ENCODE measurements at places on chromosomes 3 and 15.
A peak's percentile ranks its signal among the peaks of the same experiment; 100 is the strongest.

DNA sequence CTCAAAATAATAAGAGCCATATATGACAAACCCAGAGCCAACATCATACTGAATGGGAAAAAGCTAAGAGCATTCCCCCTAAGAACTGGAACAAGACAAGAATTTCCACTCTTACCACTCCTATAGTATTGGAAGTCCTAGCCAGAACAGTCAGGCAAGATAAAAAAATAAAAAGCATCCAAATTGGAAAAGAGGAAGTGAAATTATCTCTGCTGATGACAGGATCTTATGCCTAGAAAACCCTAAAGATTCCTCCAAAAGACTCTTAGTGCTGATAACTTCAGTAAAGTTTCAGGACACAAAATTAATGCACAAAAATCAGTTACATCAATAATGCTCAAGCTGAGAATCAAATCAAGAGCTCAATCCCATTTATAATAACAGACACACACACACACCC, 45.9 kb upstream of the SLC2A2 start:
- no peak for DNase-seq

- no peak for DNase-seq
Measured at GRCh38 chr3:128727996-128728395, 2.0 kb downstream of the RAB7A start.

DNA sequence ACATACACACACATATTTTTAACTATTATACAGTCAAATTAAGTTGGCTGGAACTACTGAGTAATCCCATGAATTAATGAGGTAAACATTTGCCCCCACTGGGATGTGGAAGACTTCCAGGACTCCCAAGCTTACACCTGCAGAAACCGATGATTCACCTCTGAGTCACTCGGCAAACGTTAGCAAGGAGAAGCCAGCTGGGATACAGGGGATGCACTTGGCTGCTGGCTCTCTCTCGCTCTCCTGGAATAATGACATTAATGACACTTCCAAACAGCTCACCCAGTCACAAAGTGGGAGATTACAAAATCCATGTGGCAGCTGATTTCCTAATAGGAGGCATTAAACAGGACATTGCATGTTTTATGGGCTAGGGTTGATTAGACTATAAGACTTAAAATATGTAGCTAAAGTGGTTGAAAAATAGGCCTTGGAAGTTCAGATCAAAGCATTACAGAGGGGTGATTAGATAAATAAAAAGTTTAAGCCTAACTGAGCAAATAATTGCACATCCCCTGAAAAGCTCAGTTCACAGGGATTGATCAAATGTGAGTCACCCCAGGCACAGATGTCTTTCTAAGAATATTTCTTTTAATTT, 500.9 kb downstream of the SOX2 start:
- no peak for DNase-seq

DNA sequence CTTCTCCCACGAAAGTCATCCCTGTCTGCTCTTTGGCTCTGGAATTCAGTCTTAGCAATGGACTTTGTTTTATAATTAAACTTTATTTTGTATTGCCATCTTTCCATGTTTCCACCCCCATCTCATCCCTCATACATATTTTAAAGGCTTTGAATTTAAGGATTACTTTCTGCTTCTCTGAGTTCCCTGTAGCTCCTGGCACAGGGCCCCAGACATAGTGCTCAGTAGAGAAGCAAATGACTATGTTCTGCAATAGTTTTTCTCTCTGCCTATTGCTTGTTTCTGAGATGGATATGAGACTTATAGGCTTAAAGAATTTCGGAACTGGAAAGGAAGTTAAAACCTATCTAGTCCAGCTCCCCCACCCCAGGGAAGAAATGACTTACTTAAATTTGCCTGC, 197.0 kb downstream of the LPP start:
- no peak for DNase-seq

DNA sequence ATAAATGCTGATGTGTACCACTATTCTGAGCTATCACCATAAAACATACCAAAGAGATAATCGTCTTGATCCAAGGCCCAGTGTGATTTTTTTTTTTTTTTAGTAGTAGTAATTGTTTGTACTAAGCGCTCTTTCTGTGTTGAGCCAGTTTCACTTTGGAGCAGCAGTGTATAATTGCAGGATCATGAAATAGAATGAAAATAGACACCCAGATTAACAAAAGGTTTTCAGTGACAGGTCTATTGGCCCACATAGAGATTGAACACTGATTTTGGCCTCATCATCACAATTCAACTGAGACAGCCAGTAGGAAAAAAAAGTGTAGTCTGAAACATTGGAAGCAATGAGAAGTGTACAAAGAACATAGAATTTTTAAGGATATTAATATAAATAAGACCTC, 749.8 kb downstream of the NAALADL2 start:
- no peak for DNase-seq

GRCh38 chr3:51371943-51372557, 13.0 kb upstream of the MANF start:
- peak; percentile 54 for DNase-seq

- DNase-seq = no peak
Measured at GRCh38 chr3:4801892-4802291, 177.3 kb upstream of the BHLHE40 start.

DNA sequence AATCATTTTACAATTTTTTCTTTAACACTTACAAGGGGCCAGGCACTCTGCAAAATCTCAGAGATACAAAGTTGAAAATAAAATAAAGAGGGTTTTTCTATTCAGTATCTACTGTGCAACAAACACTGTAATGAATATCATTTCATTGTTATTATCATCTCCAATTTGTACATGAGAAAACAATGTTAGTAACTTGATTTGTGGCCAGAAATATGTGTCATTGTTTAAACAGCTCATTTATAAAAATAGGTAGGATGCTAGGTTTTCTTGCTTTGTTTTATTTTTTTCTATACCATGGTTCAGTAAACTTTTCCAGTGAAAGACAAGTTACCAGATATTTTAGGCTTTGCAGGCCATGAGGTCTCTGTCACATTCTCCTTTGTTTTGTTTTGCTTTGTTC, 318.1 kb upstream of the UBE2E2 start:
- no peak for DNase-seq

DNA sequence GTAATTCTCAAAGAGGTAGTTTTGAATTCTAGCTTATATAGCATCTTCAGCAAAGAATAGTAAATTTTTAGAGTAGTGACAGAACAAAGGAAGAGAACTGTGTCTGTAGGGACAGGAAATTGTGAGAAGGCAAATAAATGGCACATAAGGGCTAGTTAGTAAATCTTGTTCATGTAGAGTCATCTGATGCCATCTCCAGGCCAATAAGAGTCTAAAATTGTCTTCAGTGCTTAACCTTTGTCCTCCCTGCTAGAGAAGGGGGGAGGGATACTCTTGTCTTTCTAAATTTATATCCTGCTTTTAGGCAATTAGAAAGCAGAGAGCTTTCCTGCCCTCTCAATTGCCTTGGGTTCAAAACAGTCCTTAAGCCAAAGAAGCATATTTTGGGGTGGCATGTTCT, 87.0 kb upstream of the DNAJC19 start:
- no peak for DNase-seq

- no peak for DNase-seq
Measured at GRCh38 chr3:94372026-94372425, 309.2 kb downstream of the NSUN3 start.

GRCh38 chr3:69524816-69525215, 138.9 kb upstream of the FRMD4B start:
- no peak for DNase-seq

GRCh38 chr15:100129677-100130076, 212.1 kb downstream of the ADAMTS17 start:
- DNase-seq = no peak

DNA sequence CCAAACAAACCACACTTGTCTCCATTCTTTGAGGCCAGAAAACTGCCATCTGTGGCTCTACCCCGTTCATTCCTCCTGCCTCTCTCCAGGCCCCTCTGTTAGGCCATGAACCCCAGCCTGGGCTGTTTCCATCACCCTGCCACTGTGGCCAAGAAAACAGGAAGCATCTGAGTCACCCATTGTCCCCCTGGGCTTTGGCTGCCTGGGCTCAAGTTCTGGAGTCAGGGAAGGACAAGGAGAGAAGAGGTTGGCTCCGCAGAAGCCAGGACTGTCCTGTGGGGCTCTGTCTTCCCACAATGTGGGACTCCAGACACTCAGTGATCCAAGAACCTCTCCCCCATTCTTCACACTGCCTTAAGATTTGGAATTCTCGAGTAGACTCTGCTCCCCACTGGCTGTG, 14.8 kb upstream of the LCTL start:
- DNase-seq = no peak

GRCh38 chr3:196650740-196651311, 11.3 kb downstream of the NRROS start:
- DNase-seq = no peak

GRCh38 chr3:195878424-195879274, 29.7 kb downstream of the TNK2 start:
- no peak for DNase-seq

GRCh38 chr3:112718967-112719366, 78.0 kb upstream of the CCDC80 start:
- DNase-seq = no peak

DNA sequence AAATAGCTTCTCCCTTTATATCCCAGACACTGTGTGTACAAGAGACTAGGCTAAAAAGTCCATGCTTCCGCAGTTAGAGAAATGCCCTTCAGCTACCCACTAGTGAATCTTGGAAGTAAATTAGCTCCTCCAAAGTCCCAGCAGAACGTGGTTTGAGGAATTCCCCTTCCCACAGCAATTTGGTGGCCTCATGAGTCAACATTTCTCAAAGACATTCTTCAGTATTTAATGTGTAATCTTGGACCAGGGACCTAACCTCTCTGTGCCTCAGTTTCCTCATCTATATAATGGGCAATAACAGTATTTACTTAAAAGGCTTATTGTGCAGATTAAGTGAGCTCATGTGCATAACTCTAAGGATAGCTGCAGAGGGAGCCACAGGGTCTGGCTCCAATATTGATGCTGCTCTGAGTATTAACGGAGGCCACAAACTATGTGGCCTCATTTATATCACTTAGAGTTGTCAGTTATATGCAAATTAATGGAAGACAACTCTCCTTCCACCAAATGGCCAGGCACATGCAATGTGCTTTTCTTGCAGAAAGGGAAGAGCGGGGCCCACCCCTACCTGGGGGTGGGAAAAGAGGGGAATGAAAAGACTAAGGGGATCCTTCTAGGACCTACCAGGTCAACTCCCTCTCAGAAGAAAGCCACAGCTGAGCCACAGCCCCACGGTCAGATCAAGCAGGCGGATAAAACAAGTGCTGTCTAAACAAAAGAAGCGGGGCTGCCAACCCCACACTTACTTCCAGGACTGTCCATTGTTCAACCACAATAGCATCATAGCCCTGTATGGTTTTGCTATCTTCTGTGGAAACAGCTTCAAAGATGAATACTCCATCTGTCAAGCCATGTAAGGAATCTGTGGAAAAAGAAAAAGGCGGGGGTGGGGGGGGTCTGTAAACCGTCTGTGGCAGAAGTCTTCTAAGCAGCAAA, 92.4 kb downstream of the OXNAD1 start:
- no peak for DNase-seq

GRCh38 chr3:44883999-44884431, 9.6 kb downstream of the TGM4 start:
- no peak for DNase-seq

- DNase-seq = no peak
Measured at GRCh38 chr3:116033516-116033915, 410.2 kb downstream of the GAP43 start.

- DNase-seq = no peak
Measured at GRCh38 chr3:109702252-109702651, 364.9 kb upstream of the DPPA4 start.

- no peak for DNase-seq
Measured at GRCh38 chr3:97421565-97421964, 343.0 kb upstream of the ARL6 start.

DNA sequence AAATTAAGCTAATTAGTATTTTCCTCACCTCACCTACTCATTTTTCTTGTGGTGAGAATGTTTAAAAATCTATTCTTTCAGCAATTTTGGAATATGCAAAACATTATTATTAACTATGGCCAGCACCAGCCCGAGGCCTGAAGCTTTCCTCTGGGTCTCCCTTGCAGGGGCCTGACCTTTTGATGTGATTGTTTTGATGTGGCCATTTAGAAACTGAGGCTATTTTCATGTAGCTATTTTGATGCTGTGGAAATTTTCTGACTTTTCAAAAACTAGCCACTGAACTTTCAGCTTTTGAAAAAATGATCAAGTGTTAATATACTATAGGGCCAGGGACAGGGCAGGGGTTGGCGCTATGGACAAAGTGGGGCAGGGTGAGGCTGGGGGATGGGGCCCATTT, 8.2 kb upstream of the CCR9 start:
- DNase-seq = no peak

All from T-cell (primary cell).